ENCODE measurements at places on chromosomes 2 and 18.

- no peak for DNase-seq
These were observed 79.8 kb downstream of the CCDC150 start for GRCh38 chr2:196719110-196719872.

DNA sequence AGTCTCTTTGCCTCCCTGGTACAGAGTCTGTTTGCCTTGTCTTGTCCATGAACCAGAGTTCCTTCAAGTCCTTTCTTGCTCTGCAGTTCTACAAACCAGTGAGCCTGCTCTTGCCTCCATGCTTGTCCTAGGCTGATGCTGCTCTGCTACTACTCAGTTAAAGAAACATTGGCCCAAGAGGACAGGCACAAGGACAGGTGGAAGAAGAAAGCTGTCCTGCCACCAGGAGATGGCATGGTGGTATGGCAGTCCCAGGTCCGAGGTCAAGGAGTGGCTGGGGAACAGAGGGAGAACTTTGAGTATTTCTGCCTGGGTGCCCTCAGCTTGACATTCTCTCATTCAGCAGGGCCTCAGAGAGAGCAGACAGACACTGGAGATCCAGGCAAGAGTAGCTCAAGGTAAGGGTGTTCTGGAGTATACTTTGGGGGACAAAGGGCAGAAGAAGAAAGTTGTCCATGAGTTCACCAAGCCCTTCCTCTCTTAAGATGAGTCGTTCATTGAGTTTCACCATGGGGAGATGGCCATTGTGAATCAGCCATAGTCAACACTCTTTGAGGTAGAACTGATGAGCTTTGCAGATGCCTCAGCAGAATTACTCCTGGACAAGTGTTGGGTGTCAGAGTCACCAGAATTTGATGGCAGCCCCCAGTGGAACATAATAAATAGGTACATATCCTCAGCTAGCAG is 20.4 kb downstream of the TTC32 start:
- DNase-seq: no peak

GRCh38 chr18:44826418-44827259 is 146.0 kb downstream of the SETBP1 start:
- DNase-seq: no peak

DNA sequence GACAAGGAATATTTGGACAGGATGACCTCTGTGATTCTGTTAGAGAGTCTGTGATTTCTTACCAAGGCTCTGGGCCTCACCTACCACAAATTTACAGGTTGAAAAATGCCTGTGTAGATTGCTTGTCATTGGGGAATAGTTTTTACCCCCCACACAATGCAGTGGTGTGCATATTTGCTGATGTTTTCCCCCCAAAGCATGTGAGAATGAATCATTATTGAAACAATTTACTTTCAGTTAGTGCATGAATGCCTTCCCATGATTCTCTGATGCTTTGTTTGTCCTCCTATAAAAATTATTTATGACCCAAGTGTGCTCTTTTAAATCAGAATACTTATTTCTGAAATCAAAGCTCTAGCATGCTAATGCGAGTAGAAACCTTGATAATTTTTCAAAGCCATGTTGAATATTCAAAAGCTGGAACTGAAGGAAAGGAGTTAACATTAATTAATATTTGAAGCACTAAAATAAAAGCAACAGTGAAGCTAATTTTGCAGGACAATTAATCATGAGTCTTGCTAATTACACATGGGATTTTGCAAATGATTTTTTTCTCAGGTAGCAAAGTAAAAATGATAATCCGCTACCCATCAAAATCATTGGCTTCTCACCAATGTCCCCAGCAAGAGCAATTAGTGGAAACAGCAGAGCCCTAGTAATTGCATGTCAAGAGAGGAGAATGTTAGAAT is 361.2 kb upstream of the HNRNPA3 start:
- no peak for DNase-seq

GRCh38 chr2:191322828-191323506 is 77.8 kb downstream of the MYO1B start:
- DNase-seq: no peak

DNA sequence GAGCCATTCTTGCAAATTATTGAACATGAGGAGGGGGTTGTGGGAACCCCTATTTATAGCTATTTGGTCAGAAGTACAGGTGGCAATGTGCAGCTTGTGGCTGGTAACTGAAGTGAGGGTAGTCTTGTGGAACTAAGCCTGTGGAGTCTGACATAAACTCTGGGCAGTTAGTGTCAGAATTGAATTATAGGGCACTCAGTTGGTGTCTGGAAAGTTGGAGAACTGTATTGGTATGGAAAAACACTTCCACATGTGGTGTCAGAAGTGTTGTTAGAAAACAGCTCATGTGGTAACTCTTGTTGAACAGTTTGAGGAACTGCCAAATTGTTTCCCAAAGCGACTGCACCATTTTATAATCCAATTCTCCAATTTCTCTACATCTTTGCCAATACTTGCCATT is 7.5 kb downstream of the RALBP1 start:
- DNase-seq: no peak

DNA sequence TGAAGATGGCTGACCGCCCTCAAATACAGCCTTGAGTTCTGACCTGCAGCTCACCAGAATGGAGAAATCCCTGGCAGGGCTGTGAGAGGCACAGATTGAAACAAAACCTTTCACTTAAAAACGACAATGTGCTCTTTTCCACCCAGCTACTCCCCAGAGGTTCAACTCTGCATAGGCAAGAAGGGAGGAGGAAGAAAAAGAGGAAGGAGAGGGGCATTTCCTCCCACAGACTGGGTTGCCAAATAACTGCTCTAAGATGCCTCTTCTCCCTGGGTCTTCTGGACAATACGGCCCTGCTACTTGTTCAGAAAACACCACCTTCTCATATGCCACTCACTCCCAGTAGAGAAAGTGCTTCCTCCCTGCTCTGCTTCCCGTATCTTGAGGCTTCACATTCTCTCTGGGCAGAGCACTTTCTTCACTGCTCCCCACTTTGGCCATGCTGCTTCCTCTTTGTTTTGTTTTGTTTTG is 136.4 kb upstream of the SLC1A4 start:
- DNase-seq: peak; percentile 55

- no peak for DNase-seq
These were observed 103.8 kb upstream of the SMIM21 start for GRCh38 chr18:75531212-75531850.

GRCh38 chr18:75247611-75248421 is 37.2 kb downstream of the TSHZ1 start:
- no peak for DNase-seq

DNA sequence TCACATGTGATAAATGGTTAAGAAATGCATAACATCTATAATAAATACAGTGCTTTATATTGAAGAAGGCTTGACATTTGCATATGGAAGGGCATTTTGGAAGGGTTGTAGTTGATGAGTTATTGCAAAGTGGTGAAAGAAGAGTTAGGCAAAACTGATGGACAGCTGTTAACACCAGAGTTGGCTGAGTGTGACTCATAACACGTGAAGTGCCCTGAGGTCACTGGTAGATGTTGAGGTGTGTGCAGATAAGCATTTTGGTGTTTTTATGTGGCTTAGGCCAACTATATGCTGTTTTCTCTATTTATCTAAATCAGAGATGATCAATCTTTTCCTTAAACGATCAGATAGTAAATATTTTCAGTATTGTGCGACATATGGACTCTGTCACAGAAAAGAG is 154.3 kb upstream of the KCNH7 start:
- no peak for DNase-seq

GRCh38 chr2:35741556-35741955 is 614.0 kb upstream of the CRIM1 start:
- DNase-seq: no peak

DNA sequence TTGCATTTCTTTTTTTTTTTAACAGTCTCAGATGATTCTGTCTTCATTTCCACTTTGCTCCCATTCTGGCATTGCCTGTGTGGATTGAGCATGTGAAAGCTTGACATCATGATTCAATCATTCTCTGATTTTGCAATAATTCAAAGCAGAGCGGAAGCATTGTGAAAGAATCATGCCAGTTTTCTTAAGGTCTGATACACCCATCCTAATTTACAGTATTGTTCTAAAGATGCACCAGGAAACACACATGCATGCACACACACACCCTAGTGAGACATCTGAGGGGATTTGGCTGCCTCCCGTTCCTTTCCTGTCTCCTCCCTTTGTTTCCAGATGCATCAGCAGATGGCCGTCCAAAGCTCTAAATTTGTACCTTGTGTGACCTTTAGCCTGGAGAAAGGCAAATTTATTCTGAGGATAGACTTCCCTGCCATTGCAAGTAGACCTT is 97.3 kb downstream of the FMNL2 start:
- DNase-seq: no peak

- DNase-seq: no peak
These were observed 201.1 kb downstream of the TNS1 start for GRCh38 chr2:217801711-217802110.

DNA sequence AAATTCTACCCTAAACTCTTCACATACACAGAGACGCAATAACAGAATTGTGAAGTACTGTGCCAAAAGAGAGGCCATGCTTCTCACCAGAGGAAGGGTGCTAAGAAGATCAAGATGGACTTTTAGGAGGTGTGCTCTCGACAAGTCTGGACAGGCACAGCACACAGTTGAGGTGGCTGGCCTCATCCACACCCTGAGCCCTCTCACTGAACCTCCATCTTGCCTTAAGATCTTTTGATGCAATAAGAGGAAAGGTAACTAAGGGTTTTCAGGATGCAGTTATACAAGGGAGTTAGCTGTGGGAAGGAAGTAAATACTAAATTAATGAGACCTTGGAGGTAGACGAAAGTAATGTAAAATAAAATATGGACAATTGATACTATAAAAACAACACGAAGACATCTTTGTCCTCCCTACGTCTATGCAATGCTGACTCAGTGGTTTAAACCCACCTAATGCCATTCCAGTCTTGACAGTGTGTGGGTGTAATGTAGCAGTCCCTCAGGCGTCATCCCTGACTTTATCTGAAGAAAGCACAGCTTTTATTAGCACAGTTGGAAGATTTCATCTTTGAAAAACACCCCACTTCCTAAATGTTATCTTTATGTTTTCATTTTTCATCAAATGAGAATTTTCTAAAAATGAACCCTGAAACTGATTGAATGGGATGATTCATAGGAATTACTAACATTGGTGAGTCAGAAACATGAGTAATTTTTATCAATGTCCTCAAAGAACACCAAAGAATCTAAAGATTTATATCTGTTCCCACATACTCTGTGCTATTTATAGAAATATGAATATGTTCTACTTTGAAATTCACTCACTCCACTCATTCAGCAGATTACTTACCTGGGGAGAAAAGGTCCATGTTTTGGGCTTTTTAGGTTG is 34.0 kb upstream of the MALL start:
- DNase-seq: no peak

DNA sequence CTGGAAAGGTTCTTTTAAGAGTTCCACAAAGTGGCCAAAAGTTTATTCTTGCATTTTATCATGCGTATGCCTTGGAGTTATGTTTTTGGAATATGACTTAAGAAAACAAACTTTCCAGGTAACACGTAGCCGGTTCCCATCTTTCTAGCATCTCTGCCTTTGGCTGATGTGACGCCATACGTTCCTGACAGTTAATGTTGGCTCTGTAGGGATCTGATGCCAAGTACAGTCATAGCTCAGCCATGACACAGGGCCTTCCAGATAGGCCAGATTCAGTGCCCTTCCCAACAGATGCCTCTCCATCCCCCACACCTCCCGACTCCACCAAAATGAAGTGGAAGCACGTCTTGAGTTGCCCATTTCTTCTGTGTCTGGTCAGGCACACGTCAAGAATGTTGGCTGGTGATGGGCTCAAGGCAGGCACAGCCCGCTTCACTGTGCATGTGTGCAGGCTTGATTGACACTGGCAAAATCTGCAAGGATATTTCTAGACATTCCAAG is 51.0 kb upstream of the THOC1 start:
- no peak for DNase-seq

GRCh38 chr18:53382870-53383269 is 841.6 kb downstream of the MBD2 start:
- DNase-seq: no peak

GRCh38 chr18:13300796-13301195 is 82.2 kb downstream of the LDLRAD4 start:
- DNase-seq: no peak
